Retinal pigment epithelial cell (primary cell): ENCODE measurements at places on chromosomes 2 and 18.

GRCh38 chr2:102483086-102483485 is 10.1 kb downstream of the SLC9A4 start:
- DNase-seq: no peak

DNA sequence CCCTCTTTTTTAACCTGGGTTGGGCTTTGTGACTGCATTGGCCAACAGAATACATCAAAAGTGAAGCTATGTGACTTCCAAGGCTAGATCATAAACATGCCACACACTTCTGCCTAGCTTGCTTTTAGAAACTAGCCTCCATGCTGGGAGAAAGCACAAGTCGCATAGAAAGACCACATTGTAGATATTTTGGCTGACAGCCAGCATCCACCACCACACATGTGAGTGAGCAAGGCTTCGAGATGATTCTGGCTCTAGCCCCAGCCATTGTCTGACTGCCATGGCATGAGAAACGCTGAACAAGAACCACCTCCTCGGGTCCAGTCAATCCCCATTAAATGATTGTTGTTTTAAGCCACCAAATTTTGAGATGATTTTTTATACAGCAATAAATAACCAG is 66.8 kb upstream of the STPG4 start:
- peak; percentile 13 for DNase-seq

- DNase-seq: no peak
These were observed 109.5 kb upstream of the DAPL1 start for GRCh38 chr2:158685646-158686045.

- no peak for DNase-seq
These were observed 34.0 kb upstream of the RNF138 start for GRCh38 chr18:32057624-32058165.

DNA sequence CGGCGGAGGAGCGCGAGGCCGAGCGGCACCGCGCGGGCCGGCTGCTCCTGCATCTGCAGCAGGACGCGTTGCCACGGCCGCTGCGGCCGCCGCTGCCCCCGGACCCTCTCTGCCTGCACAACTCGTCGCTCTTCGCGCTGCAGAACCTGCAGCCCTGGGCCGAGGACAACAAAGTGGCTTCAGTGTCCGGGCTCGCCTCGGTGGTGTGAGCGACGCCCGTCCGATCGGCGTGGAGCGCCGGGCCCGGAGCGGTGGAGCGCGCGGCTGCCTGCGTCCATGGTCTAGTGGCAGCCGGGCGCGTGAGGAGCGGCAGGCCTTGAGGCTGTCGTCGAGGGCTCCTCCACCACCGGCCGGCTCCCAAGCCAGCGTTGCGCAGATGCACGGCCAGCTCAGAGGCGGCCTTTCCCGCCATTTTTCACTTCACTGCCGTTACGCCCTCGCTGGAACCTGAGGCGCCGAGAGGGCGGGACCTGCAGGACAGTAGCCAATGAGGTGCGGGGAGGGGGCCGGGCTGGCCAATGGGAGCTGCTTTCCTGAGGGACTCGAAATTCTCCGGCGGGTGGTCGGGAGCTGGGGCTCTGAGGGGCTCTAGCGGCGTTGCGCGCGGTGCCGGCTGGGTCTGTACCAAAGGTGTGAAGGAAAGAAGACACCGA is 1.9 kb downstream of the TLX2 start:
- no peak for DNase-seq

DNA sequence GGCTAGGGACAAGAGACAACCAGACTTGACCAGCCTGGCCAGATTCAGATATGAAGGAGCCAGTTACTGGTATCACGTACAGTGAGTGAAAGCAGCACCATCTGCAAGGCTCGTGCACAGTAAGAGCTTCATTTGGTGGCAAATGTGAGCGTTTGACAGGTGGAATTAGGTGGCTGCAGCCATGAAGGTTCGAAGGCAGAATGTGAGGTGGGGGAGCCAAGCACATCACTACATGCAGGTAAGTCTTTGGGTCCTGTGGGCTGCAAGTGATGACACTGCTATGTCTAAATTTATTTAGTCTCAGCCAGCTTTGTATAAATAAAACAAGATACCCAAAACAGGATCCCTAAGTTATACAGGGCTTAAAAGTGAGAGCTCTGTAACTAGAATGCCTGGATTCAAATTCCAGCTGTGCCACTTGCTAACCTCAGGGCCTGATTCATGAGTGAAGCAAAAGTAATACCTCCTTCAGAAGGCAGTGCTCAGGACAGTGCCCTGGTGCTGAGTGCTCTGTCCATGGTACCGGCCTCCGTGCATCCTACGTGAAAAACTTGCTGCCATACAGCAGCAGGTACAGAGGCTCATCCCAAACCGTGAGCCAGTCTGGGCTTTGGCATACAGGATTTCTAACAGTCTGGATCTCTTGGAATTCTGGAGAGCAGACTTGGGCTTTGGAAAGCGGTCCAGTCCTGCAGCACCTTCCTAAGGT is 18.6 kb downstream of the DDX18 start:
- DNase-seq: no peak

DNA sequence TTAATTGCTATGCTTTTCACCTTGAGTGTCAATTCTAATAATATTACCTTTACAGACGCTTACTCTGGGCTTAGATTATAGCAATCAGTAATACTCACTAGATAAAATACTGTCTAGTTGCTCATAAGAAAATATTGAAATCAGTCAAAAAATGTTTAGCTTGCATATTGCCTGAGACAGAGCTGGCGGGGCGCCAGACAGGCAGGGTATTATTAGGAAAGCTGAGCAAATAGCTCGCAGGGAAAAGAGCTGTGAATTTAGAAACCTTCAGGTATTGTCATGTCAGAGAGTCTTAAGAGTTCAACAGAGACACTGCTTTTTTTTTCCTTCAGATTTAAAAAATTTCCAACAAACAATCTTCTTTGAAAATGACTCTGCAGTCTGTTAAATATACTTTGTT is 118.4 kb downstream of the MEIS1 start:
- no peak for DNase-seq

DNA sequence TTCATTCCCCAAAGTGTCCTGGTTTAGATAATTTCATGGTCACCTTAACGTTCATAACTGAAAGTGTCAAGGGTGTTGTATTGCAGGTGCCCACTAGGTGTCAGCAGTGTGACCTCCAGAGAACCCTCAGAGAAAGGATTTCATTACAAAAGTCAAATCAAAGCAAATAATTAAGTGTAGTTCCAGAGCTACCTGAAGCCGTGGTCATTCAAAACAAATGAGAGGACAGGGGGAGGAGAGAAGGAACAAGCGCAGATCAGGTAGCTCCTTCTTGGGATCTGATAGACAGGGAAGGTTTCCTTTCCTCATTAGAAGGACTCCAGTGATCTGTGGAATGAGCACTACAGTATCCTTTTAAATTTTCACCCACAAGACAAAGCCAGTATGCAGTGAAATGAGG is at the start of gene SLC9A4:
Gene SLC9A4, plus strand, starts transcription at position 207 of the 400 bp plus-strand sequence. CDS start 534 bp downstream, outside the sequence.
- no peak for DNase-seq

DNA sequence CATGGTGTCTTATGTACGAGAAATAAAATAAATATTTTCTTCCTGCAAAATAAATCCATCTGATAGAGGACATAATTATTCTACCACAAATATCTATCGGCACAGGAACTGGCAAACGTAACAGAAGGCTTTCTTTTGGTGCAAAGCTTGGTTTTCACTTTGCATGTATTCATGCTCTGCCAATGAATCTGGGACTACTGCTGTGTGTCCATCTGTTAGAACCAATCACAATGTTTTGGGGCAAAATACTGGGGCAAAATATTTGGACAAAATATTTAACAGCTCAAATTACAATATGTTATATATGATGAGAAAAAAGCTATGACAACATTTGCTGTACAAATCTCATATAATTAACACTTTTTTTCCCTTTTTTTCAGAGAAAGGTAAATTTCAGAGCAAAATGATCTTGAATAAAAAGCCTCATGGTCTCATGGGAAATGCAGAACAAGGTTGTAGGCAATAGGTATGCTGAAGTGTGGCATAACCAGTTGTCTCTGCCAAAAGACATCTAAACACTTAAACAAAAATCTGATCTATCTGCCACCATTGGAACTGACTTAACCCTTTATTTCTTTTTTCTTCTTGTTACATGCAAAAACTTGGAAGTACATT is 923.2 kb downstream of the CPS1 start:
- no peak for DNase-seq

GRCh38 chr18:65411061-65411460 is 339.8 kb upstream of the CDH7 start:
- no peak for DNase-seq

DNA sequence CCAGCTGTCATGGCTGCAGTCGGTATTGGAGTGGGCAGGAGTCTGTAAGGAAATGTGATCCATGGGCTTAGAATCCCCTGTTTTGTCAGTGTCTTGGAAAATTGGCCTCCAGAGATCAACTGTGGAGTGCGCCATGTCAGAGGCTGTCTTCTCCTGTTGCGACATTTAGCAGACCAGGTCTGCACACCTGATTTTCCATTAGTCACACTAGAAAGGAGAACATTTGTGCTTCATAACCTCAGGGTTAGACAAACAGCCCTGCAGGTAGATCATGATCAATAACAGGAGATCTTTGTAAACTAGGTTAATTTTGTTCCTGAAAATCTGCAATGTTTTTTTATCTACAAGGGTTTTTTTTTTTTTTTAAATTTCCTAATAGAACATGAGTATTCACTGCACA is 28.0 kb downstream of the LDLRAD4 start:
- DNase-seq: no peak

DNA sequence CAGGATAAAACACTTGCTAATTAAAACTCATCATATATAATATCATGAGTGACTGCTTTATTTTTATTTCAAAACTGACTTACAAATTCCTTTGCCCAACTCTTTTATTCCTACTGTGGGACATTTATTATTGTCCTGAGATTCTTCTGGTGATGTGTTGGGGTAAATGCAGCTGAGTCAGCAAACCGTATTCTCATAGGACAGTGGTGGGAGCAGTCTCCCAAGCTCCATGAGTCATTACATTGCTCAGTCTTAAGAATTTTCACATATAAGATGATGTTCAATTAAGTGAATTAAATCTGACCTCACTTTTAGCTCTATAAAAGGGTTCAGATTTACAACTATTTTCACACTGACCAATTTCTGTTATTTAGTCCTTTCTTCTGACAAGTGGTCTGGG is 1530.7 kb downstream of the LRP1B start:
- DNase-seq: peak; percentile 76

GRCh38 chr2:54968561-54969218 is 81.6 kb downstream of the RTN4 start:
- DNase-seq: no peak

GRCh38 chr18:68840554-68841263 is 42.8 kb downstream of the CCDC102B start:
- peak; percentile 77 for DNase-seq

DNA sequence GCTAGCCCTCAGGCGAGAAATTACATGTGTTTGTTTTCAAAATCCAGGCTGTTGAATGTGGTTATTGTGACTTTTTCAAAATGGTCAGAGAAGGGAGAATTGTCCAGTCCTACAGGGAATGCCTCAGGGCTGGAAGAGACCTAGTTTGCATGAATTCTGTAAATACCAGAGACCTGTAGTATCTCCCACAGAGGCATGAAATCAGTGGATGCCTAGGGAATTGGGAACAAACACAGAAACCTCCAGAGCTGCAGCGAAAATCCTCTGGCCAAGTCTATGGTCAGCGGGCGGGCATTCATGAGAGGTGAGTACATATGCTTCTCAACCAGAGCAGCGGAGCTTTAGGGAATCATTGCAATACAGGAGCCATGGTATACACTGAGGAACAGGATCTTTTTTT is 1596.5 kb upstream of the NXPH2 start:
- DNase-seq: no peak

- DNase-seq: no peak
These were observed 124.5 kb downstream of the CCDC102B start for GRCh38 chr18:68922392-68922791.

GRCh38 chr2:239322416-239323086 is 78.3 kb downstream of the HDAC4 start:
- no peak for DNase-seq

- peak; percentile 78 for DNase-seq
These were observed 66.9 kb downstream of the ACVR1 start for GRCh38 chr2:157809212-157809611.

- DNase-seq: no peak
These were observed 34.5 kb upstream of the TBC1D8 start for GRCh38 chr2:101185656-101186055.

- no peak for DNase-seq
These were observed 110.3 kb downstream of the CMPK2 start for GRCh38 chr2:6755456-6755855.

DNA sequence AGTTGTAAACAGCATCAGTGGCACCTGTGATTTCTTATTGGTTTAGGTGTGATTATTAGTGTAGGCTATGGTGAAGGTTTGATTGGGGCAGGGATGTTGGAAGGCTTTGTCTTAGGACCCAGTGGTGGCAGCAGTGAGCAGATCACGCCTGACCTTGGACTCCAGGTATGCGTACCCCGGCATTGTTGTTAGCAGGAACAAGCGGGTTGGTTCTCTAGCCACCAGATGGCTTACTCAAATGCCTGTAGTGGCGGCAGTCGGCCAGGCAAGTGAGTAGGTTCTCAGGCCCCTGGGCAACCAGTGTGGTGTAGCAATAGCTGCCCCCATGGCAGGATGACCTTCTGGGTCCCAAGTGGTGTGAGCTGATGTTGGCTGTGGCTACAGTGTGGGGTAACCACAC is 558.3 kb downstream of the KCNJ3 start:
- DNase-seq: no peak
